Left forelimb (tissue), 1 donor: ENCODE measurements at places on chromosomes 1 and 21.

- no peak for DNase-seq
Observed at GRCh38 chr21:15020797-15021196, 44.0 kb downstream of the NRIP1 start.

DNA sequence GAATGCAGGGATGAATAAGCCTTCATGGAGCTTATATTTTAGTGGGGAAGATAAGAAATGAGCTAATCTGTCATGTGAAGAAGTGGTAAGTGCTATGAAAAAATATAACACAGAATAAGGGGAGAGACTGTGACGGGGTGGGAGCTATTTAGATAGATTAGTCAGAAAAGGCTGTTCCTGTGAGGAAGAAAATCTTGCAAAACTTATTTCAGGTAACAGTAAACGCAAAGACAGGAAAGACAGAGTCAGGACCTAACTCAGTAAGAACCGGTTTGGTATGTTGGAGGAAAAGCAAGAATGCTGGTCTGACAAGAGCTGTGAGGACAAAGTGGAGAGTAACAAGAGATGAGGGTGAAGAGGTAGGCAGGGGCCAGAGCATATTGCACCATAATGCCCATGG, 22.0 kb downstream of the GNAI3 start:
- DNase-seq, result no peak

GRCh38 chr1:153607381-153607780, 5.6 kb downstream of the S100A16 start:
- DNase-seq, result no peak

DNA sequence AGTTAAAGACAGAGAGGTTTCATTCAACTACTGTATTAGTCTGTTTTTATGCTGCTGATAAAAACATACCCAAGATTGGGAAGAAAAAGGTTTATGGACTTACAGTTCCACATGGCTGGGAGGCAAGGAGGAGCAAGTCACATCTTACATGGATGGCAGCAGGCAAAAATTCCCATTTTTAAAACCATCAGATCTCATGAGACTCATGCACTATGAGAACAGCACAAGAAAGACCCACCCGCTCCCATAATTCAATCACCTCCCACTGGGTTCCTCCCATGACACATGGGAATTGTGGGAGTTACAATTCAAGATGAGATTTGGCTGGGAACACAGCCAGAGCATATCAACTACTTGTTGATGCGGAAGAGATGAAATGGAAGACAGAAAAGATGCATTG, 9.2 kb downstream of the GPR161 start:
- DNase-seq, result no peak

DNA sequence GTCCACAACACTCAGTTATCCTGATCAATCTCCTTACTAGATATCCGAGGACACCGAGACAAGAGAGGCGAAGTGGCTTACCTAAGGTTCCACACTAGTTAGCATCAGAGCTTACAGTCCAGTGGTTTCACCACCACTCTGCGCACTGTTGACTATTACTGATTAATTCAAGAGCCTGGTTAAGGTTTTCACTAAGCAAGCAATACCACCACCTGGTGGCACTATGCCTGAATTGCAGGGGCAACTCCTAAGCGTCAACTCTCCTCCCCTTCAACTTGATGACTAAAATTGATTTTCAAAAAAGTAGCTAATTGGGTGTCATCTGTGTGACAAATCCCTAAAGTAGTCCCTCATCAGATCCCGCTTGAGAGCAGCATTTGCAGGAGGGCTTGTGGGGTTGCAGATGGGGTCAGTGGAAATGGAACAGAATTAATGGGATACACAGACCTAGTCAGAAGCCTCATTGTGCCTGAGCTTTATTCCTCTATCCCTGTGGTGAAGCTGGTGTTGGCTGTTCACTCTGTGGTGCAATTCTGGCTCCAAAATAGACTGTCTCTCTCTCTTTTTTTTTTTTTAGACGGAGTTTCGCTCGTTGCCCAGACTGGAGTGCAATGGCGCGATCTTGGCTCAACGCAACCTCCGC, 9.1 kb downstream of the TTC22 start:
- no peak for DNase-seq

DNA sequence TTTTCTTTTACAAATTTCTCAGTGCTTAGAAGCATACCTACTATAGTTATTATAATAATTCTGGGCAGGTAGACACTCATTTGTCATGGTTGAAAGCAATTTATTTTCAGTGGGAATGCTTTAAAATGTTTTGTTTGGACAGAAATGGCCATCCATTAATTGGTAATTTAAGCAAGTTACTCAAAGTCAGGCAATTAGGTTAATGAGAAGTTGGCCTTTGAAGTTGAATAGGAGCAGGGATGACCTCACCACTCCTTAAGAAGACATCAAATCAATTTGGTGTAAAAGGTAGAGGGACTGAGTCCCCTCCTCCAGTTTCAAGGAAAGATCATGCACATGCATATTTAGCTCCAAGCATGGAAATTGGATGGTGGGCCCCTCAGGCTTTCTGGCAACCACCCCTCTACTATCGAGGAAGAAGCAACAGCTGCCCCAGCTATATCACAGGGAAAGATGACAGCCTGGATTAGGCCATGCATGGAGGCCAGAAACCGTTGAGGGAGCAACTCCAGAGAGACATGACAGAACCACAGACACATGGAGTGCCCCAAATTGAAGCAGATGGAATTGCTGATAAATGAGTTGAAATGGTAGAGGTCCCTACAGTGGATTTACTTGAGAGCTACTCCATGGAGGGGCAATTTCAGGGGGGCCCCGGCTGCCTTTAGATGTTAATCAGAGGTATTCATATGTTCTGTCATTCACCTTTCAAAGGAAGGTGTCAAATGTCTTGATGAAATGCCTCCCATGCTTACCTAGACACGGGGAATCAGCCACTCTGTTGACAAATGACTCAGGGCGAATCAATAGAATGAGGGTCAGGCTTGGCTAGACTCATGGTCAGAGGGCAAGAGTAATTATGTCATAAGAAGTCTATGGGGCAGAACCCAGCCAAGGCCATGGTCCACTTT, 26.7 kb downstream of the HLX start:
- no peak for DNase-seq

GRCh38 chr1:41578712-41579335, 94.3 kb upstream of the EDN2 start:
- no peak for DNase-seq

GRCh38 chr1:210499956-210500355, 171.3 kb downstream of the HHAT start:
- DNase-seq, result no peak

DNA sequence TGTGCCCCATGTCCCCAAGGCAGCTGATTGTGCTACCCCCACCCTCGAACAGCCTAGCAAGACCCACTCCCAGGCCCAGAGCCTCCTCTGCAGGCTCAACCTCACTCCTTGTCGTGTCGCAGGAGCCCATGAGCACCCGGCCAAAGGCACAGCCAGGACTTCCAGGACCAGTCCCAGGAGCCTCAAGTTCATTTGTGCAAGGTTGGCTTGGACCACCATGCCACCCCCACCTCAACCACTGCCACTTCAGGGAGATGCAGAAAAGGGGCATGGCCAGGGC, 54.4 kb upstream of the KRTAP11-1 start:
- DNase-seq, result no peak

- no peak for DNase-seq
Observed at GRCh38 chr1:24693827-24694379, 50.8 kb downstream of the SRRM1 start.

DNA sequence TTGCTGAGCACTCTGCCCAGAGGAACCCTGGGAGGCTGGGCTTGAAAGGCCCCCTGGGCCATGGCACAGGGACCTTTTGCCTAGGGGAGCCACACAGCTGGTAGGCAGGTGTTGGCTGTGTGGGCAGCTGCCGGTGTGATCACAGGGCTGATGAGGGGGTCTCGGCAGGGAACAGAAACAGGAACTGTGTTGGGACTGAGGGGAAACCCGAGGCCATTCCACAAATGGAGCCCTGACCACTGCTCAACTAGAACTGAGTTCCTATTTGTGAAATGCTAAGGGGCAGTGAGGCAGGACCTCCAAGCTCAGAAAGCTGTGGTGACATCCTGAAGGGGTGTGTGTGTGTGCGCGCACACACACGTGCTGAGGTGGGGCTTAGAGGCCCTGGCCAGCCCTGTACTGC, 6.4 kb upstream of the THEM5 start:
- no peak for DNase-seq

- no peak for DNase-seq
Observed at GRCh38 chr1:56390232-56390867, 189.0 kb downstream of the PLPP3 start.

DNA sequence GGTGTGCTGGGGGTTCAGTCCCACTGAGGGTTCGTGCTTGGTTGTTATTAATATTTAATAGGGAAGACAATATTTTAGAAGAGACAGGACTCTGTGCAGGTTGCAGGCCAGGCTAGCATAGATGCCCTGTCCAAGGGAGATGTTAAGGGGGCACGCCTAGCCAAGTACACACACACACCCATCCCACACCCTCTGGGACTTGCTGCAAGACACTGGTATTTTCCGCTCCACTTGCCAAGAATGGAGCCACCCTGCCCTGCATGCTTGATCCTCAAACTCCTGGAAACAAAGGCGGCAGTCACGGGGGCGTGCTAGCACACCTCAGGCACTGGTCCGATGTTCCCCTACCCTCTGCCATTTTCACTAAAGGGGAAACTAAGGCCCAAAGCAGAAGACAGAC, 99.1 kb downstream of the MRPL37 start:
- no peak for DNase-seq

- no peak for DNase-seq
Observed at GRCh38 chr1:100347009-100347966, 5.0 kb upstream of the CDC14A start.

- peak; percentile 78 for DNase-seq
Observed at GRCh38 chr1:247448107-247448791, 9.7 kb downstream of the OR2B11 start.

GRCh38 chr1:25948641-25949040, 42.4 kb upstream of the STMN1 start:
- DNase-seq, result no peak

DNA sequence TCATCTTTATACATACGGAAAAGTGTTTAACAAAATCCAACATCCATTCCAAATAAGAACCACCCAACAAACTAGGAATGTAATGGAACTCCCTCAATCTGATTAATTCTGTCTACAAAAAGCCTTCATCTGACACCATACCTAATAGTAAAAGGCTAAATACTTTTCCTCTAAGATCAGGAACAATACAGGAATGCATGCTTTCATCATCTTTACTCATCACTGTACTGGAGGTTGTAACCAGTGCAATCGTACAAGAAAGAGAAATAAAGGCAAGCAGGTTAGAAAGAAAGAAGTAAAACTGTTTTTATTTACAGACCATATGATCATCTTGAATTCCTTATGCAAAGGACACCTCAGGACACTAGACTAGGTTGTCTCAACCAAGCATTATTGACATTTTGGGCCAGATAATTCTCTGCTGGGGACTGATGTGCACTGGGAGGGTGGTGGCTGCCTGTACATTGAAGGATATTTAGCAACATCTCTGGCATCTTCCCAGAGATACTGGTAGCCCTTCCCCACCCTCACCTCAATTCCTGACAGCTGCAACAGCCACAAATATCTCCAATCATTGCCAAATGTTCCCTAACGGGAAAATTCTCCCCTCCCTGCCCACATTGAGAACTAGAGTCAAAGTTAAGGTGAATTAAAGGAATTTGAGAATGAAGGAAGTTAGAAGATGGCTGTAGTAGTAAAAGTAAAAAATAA, 30.6 kb upstream of the INSL5 start:
- DNase-seq, result no peak

DNA sequence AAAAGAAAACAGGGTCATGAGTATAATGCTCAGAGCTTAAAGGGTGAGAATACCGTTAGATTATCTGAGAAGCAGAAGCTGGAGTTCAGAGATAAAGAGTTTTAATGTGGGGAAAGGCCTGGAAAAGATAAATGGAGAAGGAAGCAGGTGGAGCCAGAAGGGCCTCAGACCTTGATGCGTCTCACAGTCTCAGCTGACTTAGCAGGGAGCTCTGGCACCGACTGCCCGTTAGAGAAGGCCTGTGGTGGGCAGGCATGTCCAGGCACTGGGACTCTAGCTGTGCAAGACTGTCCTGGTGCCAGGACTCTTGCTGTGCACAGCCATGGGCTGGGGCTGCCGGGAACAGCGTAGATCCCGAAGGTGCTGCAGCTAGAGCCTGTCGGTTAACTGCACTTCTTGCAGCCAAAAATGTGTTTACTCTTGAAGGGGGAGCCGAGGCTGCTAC, 3.8 kb upstream of the SLAMF9 start:
- DNase-seq, result peak; percentile 46

- no peak for DNase-seq
Observed at GRCh38 chr1:42669936-42670335, 11.7 kb downstream of the PPIH start.

DNA sequence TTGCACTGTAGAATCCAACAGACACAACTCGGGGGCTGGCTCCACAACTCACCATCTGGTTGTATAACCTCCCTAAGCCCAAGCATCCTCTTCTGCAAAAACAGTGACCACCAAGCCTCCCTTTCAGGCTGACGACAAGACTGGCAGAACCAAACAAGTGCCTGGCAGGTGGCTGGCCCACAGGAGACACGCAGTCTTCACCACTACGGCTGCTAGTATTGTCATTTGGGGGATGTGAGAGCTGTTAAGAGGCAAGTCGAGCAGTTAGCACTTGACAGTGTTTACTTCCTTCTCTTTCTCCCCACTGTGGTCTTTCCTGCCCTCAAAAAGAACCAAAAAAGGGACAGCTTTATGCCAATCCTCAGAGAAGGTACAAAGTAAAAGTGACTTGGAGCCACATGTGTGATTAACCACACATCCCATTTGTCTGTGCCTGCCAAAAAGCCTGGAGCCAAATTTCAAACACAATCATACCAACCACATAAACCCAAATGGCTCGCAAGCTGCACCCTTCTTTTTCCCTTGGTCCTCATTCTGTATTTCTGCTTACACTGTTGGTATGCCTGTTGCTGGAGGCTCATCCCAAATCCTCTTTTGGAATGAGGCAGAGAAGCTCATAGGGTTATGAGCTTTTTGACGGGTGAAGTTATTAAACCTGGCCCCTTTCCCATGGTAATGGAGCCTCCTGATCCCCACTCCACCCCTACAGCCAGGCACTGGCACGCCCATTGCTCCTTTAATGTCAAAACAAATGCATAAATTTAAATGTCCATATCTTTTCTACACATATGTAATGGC, 94.1 kb downstream of the TGFBR3 start:
- no peak for DNase-seq

GRCh38 chr1:187871177-187871845, 1042.6 kb downstream of the PLA2G4A start:
- DNase-seq, result no peak
